ENCODE measurements at places on chromosomes 11 and 22.

GRCh38 chr22:50148991-50149721 lies 21.4 kb upstream of the PANX2 start:
- DNase-seq = peak; percentile 64

GRCh38 chr22:28344918-28345703 lies 334.5 kb downstream of the TTC28 start:
- DNase-seq = peak; percentile 10

DNA sequence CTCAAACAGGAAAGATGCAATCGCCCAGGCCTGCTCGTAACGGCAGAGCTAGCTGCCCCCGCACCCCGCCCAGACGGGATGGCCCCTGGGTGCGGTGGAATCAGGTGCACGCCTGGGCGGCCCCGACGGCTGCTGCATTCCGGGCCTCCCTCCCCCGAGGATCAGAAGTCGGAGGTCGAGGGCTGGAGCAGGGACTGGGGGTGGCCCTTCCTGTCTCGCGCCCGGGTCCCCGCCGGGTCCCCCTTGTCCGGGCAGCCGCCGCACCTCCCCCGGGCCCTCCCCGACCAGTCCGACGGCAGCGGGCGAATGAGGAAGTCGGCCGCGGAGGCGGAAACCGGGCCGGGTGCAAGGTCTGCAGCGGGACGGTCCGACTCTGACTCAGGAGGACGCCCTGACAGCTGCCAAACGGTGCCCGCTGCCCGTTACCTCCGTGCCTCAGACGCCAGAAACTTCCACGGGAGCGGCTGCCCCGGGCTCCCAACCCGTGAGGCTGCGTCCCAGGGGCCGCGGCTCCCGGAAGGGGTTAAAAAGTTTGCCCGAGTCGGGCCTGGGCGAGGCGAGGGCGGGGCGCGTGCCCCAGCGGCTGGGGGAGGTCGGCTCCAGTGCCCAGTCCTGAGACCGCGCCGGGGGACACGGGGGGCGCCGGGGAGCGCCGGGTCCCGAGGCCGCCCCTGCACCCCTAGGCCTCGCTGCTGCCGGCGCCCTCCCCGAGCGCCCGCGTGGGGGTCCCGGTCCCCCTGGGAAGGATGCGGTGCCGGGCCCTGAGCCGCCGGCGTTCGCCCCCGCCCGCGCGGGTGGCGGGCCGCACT lies 663 bp downstream of the MYH9 start:
- peak; percentile 26 for DNase-seq

DNA sequence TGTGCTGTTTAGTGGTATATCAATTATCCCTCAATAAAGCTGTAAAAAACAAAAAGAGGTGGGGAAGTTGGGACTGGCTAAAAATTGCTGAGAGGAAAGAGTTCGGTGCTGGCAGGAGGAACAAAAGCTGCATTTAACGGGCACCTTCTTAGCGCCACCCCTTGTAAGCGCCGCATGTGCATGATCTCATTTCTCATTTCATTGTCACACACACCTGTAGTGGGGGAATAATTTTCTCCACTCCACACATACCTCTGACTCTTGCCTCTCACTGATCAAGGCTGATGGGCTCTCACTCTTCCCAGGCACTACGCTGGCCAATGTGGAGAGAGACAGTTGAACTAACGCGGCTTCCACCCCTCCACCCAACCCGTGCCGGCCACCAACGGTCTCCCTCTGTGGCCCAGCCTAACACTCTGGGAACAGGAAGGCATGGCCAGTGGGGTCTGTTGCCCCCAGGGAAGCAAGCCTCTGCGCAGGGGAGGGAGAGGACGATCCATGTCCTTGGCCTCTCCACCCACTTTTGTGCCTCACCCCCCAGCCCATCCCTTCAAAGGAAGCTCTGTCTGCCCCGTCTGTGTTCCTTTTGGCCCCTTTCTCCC lies 186.7 kb upstream of the SYT13 start:
- no peak for DNase-seq

DNA sequence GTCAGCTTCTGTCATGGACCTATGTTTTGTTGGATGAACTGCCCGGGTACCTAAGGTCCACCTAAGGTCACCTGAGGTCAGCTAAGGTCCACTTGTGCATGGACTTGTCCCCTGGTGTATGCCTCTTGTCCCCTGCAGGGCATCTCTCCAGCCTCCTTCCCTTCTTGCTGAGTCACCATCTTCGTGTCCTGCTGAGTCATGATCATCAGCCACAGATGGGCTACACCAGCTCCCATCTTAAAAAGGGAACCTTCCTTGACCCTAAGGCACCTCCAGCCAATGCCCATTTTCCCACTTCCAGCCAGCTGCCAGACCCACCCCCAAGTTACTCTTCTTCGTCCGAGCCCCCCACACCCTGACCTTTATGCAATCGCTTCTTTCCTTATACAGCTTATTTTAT lies 544.9 kb downstream of the TBC1D22A start:
- DNase-seq = peak; percentile 4

DNA sequence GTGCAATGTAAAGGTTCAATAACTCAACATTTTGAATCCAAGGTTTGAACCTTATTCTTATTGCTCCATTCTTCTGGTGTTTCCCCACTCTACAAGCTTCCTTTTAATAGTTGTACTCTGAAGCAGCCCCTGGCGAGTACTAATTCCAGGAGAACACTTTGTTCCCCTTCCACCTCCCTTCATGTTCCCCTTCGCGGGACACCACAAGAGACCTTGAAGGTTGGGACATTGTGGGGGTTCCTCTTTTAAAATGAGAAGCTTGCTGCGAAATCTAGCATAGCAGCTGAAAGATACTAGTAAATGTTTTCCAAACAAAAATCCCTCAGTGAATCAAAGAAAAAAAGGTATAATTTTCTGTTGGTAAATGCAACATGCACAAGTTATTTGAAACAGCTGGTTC lies 626.3 kb upstream of the LRRC4C start:
- no peak for DNase-seq
